DMS79 treated with DMSO at 0.1 percent for 48 hours (cell line): ENCODE measurements at places on chromosomes 6 and 20.

DNA sequence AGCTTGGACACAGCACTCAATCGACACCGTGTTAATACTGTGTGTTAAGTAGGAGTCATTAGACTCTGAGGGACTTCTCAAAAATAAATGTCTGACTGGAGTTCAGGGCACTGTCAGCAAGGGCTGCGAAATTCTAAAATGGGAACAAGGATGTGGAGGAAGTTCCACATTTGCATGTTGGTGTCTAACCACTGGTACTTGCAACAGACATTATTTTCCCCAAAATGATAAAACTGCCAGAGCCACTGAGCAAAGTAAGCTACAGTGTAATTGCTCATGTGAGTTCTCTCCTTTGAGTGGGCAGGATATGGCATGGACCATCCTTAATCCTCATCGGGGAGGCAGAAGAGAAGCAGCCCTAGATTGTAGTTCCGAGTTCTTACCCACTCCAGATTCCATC lies 215.9 kb downstream of the SLC24A3 start:
- no peak for DNase-seq

- no peak for DNase-seq
These were observed 2.7 kb upstream of the C6orf62 start for GRCh38 chr6:24721461-24722215.

GRCh38 chr6:35931120-35931561 lies 10.2 kb upstream of the SRPK1 start:
- DNase-seq = peak; percentile 37

- DNase-seq = no peak
These were observed 114.7 kb downstream of the SASH1 start for GRCh38 chr6:148457137-148457842.

- DNase-seq = peak; percentile 85
These were observed 23.1 kb upstream of the MRGBP start for GRCh38 chr20:62772990-62773844.

DNA sequence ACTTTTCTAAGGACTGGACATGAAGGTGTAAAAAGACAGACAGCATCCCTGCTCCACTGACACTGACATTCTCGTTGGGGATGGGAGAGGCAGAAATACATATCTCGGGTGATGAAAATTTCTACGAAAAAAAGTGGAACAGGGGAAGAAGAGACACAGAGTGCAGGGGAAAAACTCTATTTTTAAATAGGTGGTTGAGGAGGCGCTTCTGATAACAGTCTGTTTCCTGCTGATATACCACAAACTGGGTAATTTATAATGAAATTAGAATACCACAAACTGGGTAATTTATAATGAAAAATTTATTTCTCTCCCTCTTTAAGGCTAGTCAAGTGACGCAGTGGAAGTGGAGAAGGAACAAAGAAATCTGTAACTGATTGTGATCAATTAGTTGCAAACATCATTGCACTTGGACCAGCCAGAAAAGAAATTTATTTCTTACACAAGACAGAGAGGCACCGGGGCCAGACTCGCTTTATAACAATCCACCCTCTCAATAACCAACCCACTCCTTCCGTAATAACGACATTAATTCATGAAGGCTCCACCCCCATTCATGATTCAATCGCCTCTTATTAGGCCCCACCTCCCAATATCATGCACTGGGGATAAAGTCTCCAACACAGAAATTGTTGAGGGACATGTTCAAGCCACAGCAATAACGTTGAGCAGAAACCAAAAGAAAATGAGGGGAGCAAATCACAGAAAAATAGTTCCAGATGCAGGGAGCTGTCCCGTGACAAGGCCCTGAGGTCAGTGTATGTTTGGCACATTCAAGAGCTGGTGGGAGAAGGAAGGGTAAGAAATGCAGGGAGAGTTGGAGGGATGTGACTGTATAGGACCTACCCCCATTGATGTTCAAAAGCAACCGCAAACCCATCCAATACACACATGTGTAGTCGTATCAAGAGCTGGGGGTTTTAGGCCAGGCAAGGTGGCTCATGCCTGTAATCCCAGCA lies 6.6 kb upstream of the SRSF6 start:
- no peak for DNase-seq

GRCh38 chr6:158040804-158041347 lies 59.2 kb downstream of the SYNJ2 start:
- DNase-seq = no peak

- DNase-seq = peak; percentile 24
These were observed 1.4 kb downstream of the MDGA1 start for GRCh38 chr6:37696220-37696840.
